ENCODE measurements at places on chromosomes 11 and 22.
A peak's percentile ranks its signal among the peaks of the same experiment; 100 is the strongest.

GRCh38 chr11:3934658-3935057, 79.2 kb downstream of the STIM1 start:
- DNase-seq: no peak

GRCh38 chr11:44793350-44794090, 66.8 kb downstream of the TSPAN18 start:
- DNase-seq: peak; percentile 74

GRCh38 chr11:15867871-15868270, 488.5 kb downstream of the SOX6 start:
- DNase-seq: no peak

DNA sequence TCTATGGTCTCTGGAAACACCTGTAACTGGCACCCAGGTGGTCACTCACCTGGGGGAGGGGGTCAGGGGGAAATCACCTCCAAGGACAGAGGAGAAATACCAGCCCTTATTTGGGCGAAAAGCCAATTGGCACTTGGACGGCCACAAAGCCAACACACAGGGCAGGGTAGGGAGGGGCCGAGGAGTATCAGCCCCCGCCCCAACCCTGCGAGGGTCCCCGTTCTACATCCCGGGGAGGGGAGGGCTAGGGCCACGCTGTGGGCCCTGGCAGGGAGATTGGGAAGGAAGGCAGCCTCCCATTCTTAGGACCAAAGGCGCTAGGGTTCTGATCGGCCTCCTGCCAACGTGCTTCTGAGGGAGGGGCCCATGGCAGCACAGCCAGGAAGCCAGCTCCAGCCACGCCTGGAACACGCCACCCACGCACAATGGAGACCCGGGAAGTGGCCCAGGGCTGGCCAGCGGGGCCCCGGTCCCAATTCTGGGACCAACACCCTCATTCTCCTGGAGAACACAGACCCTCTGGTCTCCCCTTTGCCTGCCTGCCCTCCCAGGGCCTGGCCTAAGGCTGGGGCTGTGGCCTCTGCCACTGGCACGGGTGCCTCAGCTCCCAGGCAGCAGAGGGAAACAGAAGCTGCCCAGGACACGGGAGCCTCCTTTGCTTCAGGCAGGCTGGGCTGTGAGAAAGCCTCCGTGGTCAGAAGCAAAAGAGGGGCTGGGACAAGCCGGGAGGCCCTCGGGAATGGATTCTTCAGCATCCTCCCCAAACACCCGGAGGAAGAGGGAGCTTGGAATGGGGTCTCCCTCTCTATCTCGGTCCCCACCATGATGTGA, 7.4 kb downstream of the CBX6 start:
- no peak for DNase-seq

- no peak for DNase-seq
These were observed 6.5 kb upstream of the NUP160 start for GRCh38 chr11:47854667-47855066.

All from cardiac fibroblast (primary cell).